ENCODE measurements at places on chromosomes 3 and 15.
A peak's percentile ranks its signal among the peaks of the same experiment; 100 is the strongest.

- no peaks in the 10 kb centered on the region for H3K27me3 ChIP-seq
- peak overlapping the region; percentile 94 for H3K27ac ChIP-seq
- peak overlapping the region; percentile 95 for H3K4me3 ChIP-seq
- H3K4me1 ChIP-seq = peaks cover 10% of the 10 kb centered on the region
Observed at GRCh38 chr3:50089609-50089945, 858 bp downstream of the RBM5 start.

DNA sequence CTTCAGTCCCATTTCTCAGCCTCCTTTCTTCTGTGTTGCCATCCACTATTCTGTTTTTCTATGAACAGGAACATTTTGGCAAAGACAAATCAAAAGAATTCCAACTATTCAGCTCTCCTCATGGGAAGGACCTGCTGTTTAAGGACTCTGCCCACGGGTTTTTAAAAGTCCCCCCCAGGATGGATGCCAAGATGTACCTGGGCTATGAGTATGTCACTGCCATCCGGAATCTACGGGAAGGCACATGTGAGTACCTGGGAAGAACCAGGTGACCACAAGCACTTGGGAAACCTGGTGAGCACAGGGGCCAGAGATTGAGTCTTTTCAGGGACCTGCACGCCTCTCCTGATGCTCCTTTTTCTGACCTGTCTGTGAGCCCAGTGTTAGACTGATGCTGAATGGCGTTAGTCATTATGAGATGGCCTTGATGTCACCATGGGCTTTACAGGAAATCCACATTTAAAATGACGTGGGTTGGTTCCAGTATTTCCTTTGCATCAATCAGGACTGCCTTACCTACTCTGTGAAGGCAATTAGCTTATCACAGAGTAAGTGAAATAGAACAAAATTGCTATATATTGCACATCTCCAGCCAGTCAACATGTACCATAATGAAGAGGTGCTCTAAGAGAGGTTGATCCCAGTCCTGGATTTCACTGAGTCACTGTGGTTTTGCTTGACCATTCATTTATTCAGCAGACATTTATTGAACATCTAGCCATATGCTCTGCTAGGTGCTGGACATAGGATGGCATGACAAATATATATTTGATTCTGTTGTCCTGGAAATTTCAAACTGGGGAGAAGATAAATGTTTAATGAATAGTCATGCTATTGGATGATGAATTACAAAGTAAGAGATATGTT lies 11.7 kb downstream of the TF start:
- no peaks in the 10 kb centered on the region for H3K27me3 ChIP-seq
- DNase-seq = no peak
- peaks cover 86% of the 10 kb centered on the region for H3K36me3 ChIP-seq
- H3K4me3 ChIP-seq = no peak overlapping the region
- no peak overlapping the region for H3K27ac ChIP-seq
- peaks cover 8% of the 10 kb centered on the region for H3K4me1 ChIP-seq

GRCh38 chr3:179194931-179195330 lies 46.8 kb downstream of the PIK3CA start:
- H3K27ac ChIP-seq = no peak overlapping the region
- H3K36me3 ChIP-seq = no peaks in the 10 kb centered on the region
- no peak for DNase-seq
- H3K27me3 ChIP-seq = no peaks in the 10 kb centered on the region
- no peak overlapping the region for H3K4me3 ChIP-seq

DNA sequence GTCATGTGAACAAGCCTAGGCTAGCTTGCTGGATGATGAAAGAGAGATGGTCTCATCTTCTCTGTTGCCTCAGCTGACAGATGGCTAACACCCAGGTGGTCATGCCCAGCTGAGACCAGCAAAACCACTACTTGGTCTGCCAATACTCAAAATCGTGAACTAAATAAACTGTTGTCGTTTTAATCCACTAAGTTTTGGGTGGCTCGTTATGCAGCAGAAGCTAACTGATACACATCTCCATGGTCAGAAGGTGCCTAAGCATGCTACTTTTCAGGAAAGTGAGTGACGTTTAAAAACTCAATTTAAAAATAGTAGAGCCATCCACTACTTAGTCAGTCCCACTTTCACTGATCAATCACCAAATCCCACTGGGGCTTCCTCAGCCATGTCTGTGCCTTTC lies 52.8 kb downstream of the CCR4 start:
- H3K36me3 ChIP-seq = peaks cover 15% of the 10 kb centered on the region
- peak overlapping the region; percentile 17 for H3K27ac ChIP-seq
- no peak for DNase-seq
- no peaks in the 10 kb centered on the region for H3K27me3 ChIP-seq
- H3K4me1 ChIP-seq = peaks cover 13% of the 10 kb centered on the region
- no peak overlapping the region for H3K4me3 ChIP-seq

- no peaks in the 10 kb centered on the region for H3K36me3 ChIP-seq
- H3K27ac ChIP-seq = no peak overlapping the region
- no peak for DNase-seq
- no peak overlapping the region for H3K4me3 ChIP-seq
- no peaks in the 10 kb centered on the region for H3K4me1 ChIP-seq
Observed at GRCh38 chr3:139552632-139553365, 13.3 kb upstream of the RBP1 start.

- H3K36me3 ChIP-seq = peaks cover 7% of the 10 kb centered on the region
- H3K27me3 ChIP-seq = no peaks in the 10 kb centered on the region
- H3K27ac ChIP-seq = no peak overlapping the region
Observed at GRCh38 chr15:51536965-51537574, 85.5 kb downstream of the DMXL2 start.

- no peaks in the 10 kb centered on the region for H3K27me3 ChIP-seq
- H3K4me3 ChIP-seq = no peak overlapping the region
- H3K4me1 ChIP-seq = no peaks in the 10 kb centered on the region
- H3K36me3 ChIP-seq = no peaks in the 10 kb centered on the region
- DNase-seq = no peak
Observed at GRCh38 chr15:41627203-41627602, 33.0 kb upstream of the MGA start.

- no peak overlapping the region for H3K4me3 ChIP-seq
- DNase-seq = no peak
- no peaks in the 10 kb centered on the region for H3K27me3 ChIP-seq
- no peak overlapping the region for H3K27ac ChIP-seq
- H3K4me1 ChIP-seq = no peaks in the 10 kb centered on the region
- no peaks in the 10 kb centered on the region for H3K36me3 ChIP-seq
Observed at GRCh38 chr3:115341208-115341607, 194.1 kb upstream of the ZBTB20 start.

DNA sequence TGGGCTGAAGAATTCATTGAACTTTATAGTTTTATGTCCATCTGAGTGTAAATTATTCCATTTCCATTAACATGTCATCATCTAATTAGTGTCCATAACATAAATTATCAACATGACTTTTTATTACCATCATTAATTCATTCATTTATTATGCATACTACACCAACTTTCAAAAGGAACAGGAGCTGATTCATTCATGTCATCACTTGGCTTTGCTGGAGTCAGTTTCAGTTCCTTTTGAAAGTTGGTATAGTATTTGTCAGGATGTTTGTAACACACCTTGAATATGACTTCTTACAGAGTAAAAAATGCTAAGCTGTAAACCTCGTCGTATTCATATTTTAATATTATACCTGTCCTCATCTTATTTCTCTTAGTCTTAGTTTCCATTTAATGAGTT lies 298.0 kb upstream of the RBMS3 start:
- no peaks in the 10 kb centered on the region for H3K36me3 ChIP-seq
- DNase-seq = no peak
- H3K27ac ChIP-seq = no peak overlapping the region
- H3K27me3 ChIP-seq = no peaks in the 10 kb centered on the region

DNA sequence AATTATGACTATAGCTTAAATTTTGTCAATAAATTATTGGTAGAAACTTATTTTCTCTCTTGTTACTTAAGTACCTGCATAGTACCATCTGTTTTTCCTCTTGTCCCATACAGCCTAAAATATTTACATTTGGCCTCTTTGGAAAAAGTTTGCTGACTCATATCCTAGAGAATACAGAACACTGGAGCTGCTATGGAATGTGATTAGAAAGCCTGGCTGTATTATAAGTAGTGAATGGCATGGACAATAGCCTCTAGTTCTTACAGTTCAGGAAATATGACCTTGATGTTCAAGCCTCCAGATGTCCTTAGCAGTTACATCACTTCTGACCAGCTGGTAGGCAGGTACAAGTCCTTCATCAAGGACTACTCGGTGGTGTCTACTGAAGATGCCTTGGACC lies 28.3 kb downstream of the ST8SIA2 start:
- no peak overlapping the region for H3K4me3 ChIP-seq
- no peaks in the 10 kb centered on the region for H3K36me3 ChIP-seq
- no peak overlapping the region for H3K27ac ChIP-seq
- no peaks in the 10 kb centered on the region for H3K4me1 ChIP-seq

DNA sequence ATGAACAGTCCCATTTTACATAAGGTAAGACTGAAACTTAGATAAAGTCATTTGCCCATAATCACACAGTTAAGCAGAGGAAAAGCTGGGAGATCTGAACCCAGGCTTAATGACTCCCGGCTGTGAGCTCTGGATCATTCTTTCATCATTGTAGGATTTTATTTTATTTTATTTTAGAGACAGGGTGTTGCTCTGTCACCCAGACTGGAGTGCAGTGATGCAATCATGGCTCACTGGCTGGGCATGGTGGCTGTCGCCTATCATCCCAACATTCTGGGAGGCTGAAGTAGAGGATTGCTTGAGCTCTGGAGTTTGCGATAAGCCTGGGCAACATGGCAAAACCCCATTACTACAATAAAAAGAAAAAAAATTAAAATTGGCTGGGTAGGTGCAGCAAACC lies 31.2 kb upstream of the RAF1 start:
- no peaks in the 10 kb centered on the region for H3K4me1 ChIP-seq
- DNase-seq = no peak
- H3K4me3 ChIP-seq = no peak overlapping the region
- no peaks in the 10 kb centered on the region for H3K36me3 ChIP-seq
- no peaks in the 10 kb centered on the region for H3K27me3 ChIP-seq
- H3K27ac ChIP-seq = no peak overlapping the region

DNA sequence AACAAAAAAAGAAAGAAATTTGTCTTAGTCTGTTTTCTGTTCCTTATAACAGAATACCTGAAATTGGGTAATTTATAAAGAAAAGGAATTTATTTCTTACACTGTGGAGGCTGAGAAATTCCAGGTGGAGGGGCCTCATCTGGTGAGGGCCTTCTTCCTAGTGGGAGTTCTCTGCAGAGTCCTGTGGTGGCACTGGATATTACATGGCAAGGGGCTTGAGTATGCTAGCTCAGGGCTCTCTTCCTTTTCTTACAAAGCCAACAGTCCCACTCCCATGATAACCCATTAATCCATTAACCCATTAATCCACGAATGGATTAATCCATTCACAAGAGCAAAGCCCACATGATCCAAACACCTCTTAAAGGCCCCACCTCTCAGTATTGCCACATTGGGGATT lies 2.9 kb upstream of the SATB1 start:
- no peak overlapping the region for H3K4me3 ChIP-seq
- no peak for DNase-seq
- no peaks in the 10 kb centered on the region for H3K27me3 ChIP-seq

DNA sequence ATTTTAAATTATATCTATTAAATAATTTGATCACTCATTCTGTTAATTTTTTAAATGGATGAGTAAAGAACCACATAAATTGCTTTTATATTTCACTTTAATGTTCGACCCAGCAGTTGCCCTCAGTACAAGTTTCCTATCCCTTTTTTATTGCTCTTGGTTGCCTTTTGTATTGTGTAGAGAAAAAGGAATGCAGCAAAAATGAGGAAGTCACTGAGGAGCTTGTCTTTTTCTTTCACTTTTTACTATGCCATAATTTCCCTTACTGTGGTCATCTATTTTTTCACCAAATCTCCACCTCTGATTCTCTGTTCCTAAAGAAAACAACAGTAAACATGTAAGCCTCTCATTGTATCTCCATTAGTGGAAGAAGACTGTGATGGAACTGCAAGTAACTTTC lies 122.7 kb downstream of the B3GALNT1 start:
- no peak overlapping the region for H3K27ac ChIP-seq
- H3K36me3 ChIP-seq = no peaks in the 10 kb centered on the region
- no peaks in the 10 kb centered on the region for H3K27me3 ChIP-seq
- no peak overlapping the region for H3K4me3 ChIP-seq

GRCh38 chr15:57418635-57419034 lies 42.3 kb downstream of the CGNL1 start:
- no peaks in the 10 kb centered on the region for H3K27me3 ChIP-seq
- H3K36me3 ChIP-seq = no peaks in the 10 kb centered on the region
- H3K27ac ChIP-seq = peak overlapping the region; percentile 83
- H3K4me3 ChIP-seq = no peak overlapping the region
- peaks cover 9% of the 10 kb centered on the region for H3K4me1 ChIP-seq
- DNase-seq = no peak

GRCh38 chr3:178005961-178006360 lies 530.3 kb upstream of the KCNMB2 start:
- no peak overlapping the region for H3K4me3 ChIP-seq
- H3K36me3 ChIP-seq = peaks cover 5% of the 10 kb centered on the region
- H3K27me3 ChIP-seq = no peaks in the 10 kb centered on the region
- H3K4me1 ChIP-seq = no peaks in the 10 kb centered on the region

- no peak for DNase-seq
- H3K27ac ChIP-seq = no peak within 1 kb of the TSS
- no peaks in the 10 kb centered on the region for H3K4me1 ChIP-seq
- no peaks in the 10 kb centered on the region for H3K36me3 ChIP-seq
Observed at GRCh38 chr3:57060089-57060821, at the start of gene SPATA12. Gene SPATA12 (plus strand): TSS chr3:57060664. CDS start chr3:57073695, 13,031 bp downstream.

DNA sequence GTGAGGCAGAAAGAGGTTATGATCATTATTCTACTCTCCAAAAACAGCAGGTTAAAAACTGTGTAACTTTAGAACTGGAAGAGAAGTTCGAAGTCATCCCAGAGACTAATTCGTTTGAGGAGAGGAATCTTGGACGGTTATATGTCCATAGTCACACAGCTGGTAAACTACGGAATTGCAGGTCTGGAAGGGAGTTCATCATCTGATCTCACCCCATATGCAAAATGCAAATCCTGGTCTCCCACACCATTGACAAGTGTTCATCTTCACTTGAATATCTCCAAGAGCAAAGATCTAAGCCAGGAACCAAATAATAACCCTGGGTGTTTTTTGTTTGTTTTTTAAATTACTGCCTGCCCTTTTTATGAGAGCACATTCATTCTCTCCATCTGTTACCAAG lies 53.1 kb downstream of the FAM98B start:
- no peak overlapping the region for H3K4me3 ChIP-seq
- no peaks in the 10 kb centered on the region for H3K27me3 ChIP-seq
- H3K4me1 ChIP-seq = no peaks in the 10 kb centered on the region
- no peak overlapping the region for H3K27ac ChIP-seq
- no peak for DNase-seq
- H3K36me3 ChIP-seq = no peaks in the 10 kb centered on the region

DNA sequence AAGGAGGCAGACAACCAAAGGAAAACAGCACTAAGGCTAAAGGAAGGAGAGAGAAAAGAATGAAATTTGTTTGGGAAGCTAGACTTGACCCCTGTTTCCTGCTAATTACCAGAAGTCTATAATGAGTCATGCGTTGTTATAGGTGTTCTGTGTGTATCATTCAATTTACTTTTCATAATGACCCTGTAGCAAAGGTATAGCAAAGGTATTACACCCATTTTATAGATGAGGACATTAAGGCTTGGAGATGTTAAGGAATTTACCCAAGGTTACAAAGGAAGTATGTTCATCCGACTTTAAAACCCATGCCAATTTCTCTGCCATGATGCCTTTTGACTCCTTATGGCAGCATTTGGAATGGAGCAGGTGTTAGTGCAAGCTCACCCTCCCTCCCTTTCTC lies 54.9 kb downstream of the RAP2B start:
- no peaks in the 10 kb centered on the region for H3K36me3 ChIP-seq
- no peak for DNase-seq

GRCh38 chr3:135199137-135199536 lies 404.1 kb downstream of the EPHB1 start:
- no peaks in the 10 kb centered on the region for H3K27me3 ChIP-seq
- H3K27ac ChIP-seq = no peak overlapping the region
- no peak for DNase-seq
- H3K4me1 ChIP-seq = no peaks in the 10 kb centered on the region
